Forelimb muscle (tissue), 1 donor: ENCODE measurements at places on chromosomes 2 and 18. TPM values are rescaled to one million over a fixed set of nuclear protein-coding genes. Genes with fewer than 3 reads are reported as not detected.

The CNTNAP5 gene
- polyA plus RNA-seq = 0.03 TPM

The UPP2 gene
- polyA plus RNA-seq = 0.11 TPM

The CCDC141 gene
- polyA plus RNA-seq = 79.4 TPM

The IL18R1 gene
- polyA plus RNA-seq = 0.57 TPM

The SF3B6 gene
- polyA plus RNA-seq = 78.1 TPM

The XDH gene
- not detected for polyA plus RNA-seq

The INHA gene
- 0.37 TPM for polyA plus RNA-seq

The TRIM43B gene
- not detected for polyA plus RNA-seq

GRCh38 chr2:198638577-198638976 is 819.2 kb downstream of the SATB2 start:
- DNase-seq = no peak

DNA sequence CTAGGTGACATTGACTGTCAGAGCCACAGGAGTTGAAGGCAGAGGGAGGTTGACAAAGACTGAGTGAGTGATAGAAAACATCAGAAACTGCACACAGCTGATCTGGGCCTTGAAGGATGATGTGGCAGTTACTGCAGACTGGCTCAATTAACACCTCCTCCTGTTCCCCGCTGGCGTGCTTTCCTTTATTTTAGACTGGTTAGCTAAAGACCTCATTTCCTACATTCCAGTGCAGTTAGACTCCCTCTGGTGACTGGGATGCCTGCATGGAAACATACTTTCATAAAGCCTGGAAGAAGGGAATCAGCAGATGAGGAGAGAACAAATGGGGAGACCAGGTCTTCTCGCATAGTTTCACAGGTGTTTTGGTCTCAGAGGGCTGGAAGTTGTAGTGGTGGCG is 7.1 kb downstream of the TPGS2 start:
- no peak for DNase-seq

GRCh38 chr2:28390746-28391563 is 1.7 kb upstream of the FOSL2 start:
- DNase-seq = peak; percentile 40

DNA sequence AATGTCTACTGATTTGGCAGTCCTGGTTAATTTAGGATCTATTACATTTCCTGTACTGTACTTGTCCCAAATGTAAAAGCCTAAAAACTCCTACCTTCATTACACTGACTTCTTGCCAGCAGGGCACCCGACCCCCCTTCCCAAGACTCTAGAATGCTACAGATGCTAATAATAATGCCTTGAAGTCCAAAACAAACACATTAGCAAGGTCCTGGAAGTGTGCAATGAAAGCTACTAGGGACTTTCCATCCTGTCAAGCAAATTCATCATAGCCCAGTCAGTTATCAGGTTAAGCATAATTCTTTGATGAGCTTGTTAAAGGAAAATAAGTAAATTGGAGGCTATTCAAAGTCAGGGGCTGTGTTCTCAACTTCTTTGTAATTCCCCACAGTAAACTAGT is 115.3 kb upstream of the RBBP8 start:
- no peak for DNase-seq

DNA sequence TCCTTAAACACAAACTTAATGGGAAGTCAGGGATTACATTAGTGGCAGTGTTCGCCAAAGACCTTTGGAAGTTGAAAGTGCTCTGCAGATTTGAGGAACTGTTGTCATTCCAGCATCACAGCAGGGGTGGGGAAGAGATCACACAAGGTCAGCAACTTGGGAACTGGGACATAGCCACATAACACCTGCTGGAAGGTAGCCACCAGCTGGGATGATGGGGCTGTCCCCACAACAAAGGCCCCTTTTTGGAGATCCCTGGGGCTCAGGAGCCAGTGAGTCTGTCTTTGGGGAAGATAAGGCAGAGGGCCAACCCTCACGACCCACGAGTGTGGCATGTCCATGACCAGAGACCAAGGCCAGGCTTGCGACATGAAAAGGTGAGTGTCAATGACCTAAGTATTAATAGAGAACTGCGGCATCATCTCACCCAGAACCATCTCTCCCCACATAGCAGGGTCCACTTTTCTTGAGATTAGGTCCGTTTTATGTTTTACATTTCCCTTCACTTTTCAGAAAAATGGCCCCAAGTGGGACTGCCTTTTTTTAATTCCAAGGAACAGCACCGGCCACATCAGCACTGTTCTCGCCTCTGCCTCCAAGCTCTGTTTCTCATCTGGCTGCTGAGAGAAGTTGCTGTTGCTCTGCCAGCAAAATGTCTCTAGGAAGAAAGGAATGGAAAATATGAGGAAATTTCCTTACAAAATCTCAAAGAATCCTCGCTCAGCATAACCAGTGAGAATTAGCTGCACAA is 106.9 kb downstream of the GFPT1 start:
- DNase-seq = peak; percentile 69

DNA sequence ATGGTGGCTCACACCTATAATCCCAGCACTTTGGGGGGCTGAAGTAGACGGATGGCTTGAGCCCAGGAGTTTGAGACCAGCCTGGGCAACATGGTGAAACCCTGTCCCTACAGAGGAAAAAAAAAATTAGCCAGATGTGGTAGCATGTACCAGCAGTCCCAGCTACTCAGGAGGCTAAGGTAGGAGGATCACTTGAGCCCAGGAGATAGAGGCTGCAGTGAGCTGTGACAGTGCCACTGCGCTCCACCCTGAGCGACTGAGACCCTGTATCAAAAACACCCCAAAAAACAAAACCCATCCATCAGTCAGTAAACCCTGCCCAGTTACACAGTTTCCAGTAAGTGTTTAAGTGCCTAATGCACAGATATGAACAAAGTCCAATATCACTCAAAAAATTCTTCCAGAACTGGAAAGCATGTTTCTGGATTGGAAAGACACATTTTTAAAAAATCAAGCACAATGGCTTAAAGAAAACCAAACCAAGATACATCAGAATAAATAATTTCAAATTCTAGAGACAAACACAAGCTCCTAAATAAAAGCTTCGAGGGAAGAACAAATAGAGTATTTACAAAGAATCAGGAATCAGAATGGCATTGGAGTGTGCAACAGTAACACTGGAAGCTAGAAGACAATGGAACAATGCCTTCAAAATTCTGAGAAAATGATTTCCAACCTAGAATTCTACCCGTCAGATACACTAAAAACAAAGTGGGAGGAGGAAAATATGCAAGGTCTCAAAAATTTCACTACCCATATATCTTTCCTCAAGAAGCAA is 72.4 kb downstream of the TLK1 start:
- DNase-seq = no peak

DNA sequence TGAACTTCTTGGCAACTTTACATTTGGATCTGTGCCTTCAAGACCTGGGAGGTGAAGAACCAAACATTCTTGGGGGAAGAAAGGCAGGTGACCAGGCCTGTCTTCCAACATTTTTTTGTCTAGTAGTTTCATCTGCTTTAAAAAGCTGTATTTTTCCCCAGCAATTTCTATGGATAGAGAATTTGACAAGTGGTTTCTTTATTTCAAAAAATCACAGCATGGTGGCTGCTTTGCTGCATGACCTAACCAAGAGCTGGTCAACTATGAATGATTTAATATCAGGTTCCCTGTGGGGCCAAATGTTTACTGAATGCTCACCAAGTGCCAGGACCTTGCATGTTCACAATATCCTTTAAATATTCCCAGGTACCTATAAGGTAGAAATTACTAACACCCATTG is 19.1 kb downstream of the LRP2 start:
- no peak for DNase-seq

DNA sequence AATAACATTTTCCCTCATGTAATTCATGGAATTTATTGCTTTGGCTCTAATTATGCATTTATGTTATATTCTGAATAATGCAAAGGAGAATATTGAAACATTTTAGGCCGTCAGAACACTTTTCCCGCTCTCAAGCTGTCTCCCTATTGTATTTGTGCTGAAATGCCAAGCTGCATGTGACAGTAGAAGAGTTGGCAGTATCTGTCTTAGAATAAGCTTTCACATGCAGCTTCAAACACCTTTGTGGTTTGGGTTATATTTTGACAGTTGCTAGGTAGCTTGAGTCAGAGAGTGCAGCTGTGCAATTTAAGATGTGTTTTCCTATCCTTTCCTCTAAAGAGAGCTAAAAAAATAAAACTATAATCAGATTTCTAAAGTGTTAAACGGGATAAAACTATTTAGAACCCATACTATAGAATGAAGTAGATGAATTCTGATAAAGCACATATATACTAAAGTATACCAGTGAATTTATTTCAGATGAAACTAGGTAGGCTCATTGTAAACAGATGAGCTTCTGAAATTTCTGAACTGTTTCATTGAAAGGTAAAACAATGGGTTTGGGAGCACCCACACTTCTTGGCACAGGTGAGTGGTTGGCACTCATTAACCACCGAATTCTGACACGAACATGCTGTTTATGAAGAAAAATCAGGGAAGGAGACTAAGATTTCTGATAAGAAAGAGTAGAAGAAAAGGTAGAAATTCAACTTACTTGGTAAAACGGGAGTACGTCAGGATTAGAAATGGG is 43.4 kb downstream of the PLCL1 start:
- no peak for DNase-seq

DNA sequence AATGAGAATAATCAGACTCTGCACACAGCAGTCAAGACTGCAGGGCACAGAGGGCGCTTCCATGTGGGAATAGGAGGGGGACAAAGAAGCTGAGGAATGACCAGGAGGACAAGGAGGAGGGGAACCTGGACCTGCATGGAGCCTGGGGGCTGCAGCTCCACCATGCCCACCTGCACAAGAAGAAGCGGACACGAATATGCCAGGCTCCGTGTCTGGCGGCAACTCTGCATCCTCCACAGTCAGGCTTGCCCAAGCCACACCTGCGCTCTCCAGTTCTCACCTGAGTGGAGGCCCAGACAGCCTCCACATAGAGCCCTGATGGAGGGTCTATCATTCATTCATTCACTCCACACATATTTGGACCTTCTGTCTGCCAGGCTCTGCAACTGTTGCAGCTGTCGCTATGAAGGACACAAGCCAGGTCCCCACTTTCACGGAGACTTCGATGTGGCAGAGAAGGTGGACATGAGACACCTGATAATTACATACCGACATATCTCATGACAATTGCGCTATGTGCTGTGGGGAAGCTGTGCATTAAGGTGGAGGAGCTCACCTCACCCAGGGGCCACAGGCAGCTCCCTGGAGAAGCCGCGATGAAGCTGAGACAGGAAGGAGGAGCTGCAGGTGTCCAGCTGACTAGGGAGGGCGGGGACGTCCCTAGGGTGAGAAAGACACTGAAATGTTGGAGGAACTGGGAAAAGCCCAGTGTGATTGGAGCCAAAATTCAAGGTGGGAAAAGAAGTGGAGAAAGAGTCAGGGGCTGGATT is 159.2 kb downstream of the INHBB start:
- no peak for DNase-seq

DNA sequence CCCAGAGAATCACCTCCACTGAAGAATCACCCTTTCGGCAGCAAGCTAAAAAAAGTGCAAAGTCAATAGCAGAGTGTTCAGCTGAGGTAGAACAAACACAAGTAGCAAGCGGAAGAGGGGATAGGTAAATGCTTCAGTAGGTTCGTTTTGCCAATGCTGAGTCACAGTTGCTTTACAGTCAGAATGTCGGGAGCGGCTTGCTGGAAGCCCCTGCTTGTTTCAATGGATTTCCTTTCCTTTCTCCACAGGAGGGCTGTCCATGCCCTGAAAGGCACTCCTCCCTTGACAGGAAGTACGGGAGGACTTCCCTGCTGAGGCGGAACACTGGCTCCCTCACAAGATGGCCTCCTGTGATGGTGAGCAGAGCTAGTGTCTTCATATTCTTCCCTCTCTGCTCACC is 146.2 kb upstream of the LYPD1 start:
- no peak for DNase-seq

DNA sequence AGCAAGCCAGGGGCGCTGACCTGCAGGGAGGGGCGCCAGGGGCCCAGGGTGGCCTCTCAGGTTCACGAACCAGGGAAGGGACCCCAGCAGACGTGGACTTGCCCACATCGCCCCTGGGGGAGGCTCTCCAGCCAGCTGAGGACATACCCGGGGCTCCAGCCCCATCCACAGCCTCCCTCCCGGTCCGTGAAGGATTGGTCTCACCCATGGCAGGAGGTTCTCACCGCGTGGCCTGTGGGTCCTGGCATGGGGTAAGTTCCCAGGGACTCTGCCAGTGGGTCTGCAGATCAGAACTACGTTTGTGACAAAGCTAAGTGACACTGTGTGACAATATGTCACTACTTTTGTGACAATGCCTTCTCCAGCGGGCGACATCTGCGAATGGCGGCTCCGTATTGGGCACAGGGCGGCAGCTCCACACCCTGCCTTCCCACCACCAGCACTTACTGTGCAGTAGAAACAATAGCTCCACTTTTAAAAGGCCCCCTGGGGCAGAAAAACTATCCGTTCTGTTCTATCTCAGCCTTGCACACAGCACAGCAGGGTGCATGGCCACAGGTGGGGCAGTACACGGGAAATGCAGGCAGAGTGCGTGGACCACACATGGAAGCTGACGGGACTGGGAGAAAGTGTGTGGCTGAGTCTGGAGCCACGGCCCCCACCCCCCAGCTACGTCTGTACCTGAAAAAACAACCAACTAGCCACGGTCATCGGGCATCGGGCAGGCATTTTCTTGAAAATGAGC is 65.2 kb upstream of the CTDP1 start:
- no peak for DNase-seq

DNA sequence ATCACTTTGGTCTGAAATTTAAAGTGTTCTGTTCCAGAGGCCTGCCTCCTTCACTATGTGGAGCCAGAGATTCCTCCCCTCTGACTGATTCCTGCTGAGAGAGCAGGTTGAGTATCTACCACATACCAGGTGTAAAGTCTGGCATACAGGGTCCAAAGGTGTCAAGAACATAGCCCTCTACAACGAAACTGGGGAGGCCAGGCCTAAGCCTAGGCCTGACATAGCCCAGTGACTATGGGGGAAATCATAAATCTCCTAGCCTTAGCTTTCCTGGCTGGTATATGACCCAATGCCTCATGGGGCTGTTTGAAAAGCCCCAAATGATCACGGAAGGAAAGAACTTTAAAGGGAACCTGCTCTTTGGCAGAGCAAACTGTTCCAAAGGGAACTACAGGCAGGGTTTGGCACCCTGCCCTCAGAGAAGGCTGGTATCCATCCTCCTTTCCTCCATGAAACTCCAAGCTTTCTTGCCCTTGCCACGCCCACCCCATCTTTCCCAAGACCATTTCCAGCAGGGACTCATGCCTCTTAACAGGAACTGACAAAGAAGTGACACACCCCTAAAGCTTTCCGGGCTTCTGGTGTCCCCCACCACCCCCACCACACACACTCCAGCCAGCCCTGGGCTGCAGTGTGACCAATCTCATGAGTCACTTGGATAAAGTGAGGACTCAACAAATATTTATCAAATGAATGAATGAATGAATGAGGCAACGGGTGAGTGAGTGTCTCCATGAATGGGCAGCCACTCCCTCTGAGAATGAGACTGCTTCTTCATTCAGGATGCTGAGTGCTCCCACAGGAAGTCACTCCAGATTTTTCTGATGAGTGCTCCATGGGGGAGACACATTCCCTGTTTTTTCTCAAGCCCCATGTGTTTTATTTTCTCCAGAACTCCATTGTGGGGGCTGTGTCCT is 114.5 kb upstream of the STPG4 start:
- no peak for DNase-seq

DNA sequence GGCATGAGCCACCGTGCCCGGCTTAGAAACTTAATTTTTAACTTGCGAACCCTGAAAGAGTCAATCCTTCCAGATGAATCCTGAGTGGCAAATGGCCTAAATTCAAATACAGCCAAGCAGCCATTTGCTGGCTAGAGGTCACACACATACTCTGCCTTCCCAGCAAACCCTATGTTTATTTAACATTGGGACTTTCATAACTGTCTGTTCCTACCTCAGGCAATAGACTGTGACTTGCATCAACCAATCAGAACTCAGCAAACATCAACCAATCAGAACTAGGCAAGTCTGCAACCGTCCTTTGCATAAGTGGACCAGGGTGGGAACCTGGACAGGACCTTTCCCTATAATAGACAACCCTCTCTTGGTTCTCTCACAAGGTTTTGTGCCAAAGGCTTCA is 127.5 kb downstream of the DTNB start:
- no peak for DNase-seq
